H9 (cell line): ENCODE measurements at places on chromosomes 13 and 19. TPM values are rescaled to one million over a fixed set of nuclear protein-coding genes. Genes with fewer than 3 reads are reported as not detected.

The FPR3 gene
- total RNA-seq: not detected in 2 replicates

The SIGLEC8 gene
- total RNA-seq: not detected in 2 replicates

The IGFL3 gene
- total RNA-seq: not detected in 2 replicates

The ZNF320 gene
- total RNA-seq: 20.2 and 26.1 TPM in 2 replicates

The TGFBR3L gene
- 5.5 and 6.5 TPM in 2 replicates for total RNA-seq

The KIR2DL3 gene
- total RNA-seq: not detected in 2 replicates

The KIR3DL1 gene
- total RNA-seq: not detected in 2 replicates

The OSCAR gene
- total RNA-seq: 0.24 and 0.53 TPM in 2 replicates

The CEACAM8 gene
- total RNA-seq: not detected in 2 replicates

GRCh38 chr19:38045554-38046253 is 138.7 kb downstream of the SIPA1L3 start:
- DNase-seq: no peak

DNA sequence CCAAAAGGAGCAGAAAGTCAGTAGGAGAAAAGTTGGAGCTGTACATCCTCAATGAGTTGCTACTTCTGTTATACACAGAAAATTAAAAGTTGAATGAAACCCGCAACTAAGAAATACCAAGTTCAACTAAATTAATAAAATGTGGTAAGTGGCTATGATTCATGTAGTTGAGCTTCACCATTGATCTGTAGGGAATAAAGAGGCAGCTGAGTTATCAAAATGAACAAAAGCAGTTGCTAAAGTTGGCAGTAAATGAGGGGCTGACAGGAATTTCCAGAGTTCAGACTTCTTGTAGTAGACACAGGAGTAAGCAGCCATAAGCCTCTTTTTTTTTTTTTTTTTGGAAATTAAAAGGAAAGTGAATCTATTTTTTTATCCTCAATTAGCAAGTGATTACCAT is 234.6 kb downstream of the POSTN start:
- DNase-seq: no peak

- DNase-seq: no peak
Measured at GRCh38 chr13:92418818-92419412, 807.7 kb upstream of the GPC6 start.

GRCh38 chr19:58367698-58368454 is 5.3 kb upstream of the ZNF497 start:
- peak; percentile 23 for DNase-seq

- no peak for DNase-seq
Measured at GRCh38 chr19:38850436-38850975, 720 bp upstream of the HNRNPL start.

DNA sequence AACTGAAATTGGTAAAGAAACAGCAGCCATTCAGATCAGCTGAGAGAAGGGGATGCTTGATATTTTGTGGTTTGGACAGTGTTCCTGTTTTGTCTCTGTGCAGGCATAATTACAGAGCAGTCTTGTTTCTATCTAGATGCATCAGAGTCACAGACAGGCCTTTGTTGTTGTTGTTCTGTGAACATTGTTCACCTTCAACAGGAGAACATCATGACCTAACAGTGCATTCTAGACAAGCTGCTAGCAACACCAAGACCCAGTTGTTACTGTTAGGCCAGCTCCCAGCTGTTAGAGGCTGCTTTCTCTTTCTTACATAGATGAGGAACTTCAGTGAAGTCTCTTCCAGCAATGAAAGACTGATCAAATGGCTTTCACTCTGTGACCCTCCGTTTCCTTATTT is 8.5 kb upstream of the LSR start:
- DNase-seq: no peak

GRCh38 chr19:32181216-32181920 is 164.0 kb upstream of the ZNF507 start:
- no peak for DNase-seq

DNA sequence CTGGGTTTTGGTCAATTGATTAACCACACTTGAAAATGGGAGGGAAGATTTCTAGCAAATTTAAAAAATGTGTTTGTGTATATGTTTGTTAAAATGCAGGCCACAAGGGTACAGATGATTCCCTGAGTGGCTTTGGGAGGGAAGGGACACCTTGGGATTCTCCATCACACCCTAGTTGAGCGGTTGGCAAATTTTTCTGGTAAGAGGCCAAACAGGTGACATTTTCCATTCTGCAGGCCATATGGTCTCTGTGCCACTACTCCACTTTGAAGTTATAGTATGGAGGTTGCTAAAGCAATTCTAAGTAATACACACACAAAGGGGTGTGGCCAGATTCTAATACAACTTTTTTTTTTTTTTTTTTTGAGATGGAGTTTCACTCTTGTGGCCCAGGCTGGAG is 12.9 kb upstream of the MED26 start:
- DNase-seq: no peak

DNA sequence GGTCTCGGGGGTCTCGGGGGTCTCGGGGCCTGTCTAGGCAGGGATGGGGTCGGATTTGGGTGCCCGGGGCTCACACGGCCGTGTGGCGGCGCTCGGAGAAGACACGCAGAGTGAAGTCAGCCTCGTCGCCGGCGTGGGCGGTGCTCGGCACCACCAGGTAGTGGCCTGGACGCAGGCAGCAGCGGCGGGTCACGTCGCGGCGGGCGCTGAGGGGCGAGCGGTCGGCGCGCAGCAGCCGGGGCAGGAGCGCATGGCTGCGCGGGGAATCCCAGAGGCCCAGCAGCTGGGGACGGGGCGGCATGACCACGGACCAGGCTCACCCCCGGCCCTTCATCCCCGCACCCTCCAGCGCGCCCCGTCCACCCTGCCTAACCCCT is 8.2 kb downstream of the CAPN12 start:
- DNase-seq: peak; percentile 68

DNA sequence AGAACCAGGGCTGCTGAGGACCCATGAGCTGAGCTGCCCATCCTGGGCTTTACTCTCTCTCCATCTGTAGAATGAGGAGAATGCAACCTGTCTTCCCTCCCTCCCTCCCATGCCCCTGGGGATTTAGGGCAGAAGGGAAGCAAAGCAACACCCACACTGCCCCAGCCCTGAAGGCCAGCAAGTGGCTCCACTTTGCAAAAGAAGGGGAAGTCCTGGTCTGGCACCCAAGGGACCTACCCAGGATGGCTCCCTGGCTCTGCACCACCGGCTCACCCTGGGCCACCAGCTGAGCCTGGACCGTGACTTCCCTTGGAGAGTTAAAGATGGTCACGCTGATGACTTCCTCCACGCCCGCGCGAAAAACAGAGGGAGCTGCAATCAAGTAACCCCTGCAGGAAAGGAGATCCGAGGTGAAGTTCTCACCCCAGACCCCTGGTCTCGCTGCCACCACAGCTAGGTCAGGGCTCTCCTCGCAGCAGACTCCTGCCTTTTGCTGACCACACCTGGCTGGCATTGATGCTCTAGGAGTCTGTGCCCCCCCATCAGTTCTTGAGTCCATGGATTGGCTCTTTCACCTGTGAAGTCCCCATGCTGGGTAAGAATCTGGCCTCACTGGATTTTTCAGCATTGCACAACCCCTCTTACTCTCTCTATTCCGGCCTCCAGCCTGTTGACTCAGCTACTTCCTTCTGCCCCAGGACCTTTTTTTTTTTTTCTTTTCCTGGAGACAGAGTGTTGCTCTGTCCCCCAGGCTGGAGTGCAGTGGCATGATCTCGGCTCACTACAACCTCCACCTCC is 4.6 kb downstream of the CPAMD8 start:
- no peak for DNase-seq

DNA sequence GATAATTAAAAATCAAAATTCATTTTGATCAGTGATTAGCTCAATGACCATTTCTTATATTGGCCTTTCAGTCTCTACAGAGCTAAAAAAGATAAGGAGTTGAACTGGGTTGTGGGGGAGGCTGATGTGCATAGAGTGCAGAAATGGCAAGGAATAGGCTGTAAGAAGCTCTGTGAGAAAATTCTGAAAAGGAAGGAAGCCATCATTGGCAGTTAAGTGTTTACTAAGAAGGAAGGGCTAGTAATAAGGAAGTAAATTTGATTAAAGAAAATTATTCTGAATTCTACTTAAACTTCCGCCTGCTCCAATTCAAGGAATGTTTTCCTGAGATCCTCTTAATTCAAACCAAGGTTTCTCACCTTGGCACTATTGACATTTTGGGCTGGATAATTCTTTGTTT is 187.5 kb downstream of the MZT1 start:
- DNase-seq: no peak

- no peak for DNase-seq
Measured at GRCh38 chr19:5083547-5083965, 114.6 kb downstream of the KDM4B start.

DNA sequence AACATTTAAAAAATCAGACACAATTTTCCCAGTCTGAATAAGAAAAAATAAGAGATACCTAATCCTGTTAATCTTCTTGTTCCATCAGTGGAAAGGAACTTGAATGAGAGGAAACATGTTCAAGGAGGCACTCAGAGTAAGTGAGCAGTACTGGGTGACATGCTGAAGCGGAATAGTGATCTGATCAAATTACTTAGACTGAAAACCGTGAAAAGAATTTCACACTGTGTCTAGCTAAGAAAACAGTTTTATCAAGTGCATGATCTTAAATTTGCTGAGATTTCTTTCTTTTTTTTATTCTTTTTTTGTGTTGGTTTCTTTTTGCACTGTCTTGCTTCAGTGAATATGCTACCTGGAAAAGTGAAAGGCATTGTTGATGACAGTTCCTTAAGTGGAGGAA is 249.5 kb upstream of the SLC10A2 start:
- no peak for DNase-seq

- no peak for DNase-seq
Measured at GRCh38 chr13:78326633-78327032, 276.7 kb downstream of the POU4F1 start.

- peak; percentile 92 for DNase-seq
Measured at GRCh38 chr19:9796113-9796773, 22.6 kb downstream of the FBXL12 start.

GRCh38 chr19:10095948-10096614 is 6.4 kb downstream of the ANGPTL6 start:
- peak; percentile 91 for DNase-seq

- peak; percentile 48 for DNase-seq
Measured at GRCh38 chr19:58409010-58409790, 751 bp downstream of the ZNF584 start.
